ENCODE measurements at places on chromosomes 4 and X. TPM values are rescaled to one million over a fixed set of nuclear protein-coding genes. Genes with fewer than 3 reads are reported as not detected.

The GLRA3 gene
- not detected for total RNA-seq

The MGARP gene
- total RNA-seq: 0.22 TPM

The CXCL10 gene
- not detected for total RNA-seq

The NAP1L2 gene
- not detected for total RNA-seq

The CYTL1 gene
- total RNA-seq: not detected

The ETNPPL gene
- not detected for total RNA-seq

DNA sequence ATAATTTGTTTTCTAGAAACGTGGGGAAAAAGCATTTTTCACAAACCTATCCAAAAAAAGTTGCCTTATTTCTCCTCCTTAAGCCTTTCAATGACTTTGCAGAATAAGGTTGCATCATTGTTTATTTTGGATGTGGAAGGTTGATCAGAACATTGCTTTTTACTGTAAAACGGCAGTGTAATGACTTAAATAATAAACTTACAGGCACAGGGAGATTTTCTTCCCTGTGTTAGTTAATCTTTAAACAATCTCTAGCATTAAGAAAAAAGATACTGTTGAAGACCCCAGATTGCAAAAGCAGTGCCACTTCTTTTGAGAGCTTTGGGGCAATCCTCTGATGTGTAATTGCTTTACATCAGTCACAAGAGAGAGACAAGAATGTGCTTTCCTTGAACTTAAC is 153.4 kb downstream of the ARX start:
- H3K4me1 ChIP-seq: no peaks in the 10 kb centered on the region
- no peaks in the 10 kb centered on the region for H3K36me3 ChIP-seq
- no peak for DNase-seq
- H3K27ac ChIP-seq: no peak overlapping the region

- no peaks in the 10 kb centered on the region for H3K27me3 ChIP-seq
- H3K27ac ChIP-seq: no peak overlapping the region
- DNase-seq: no peak
These were observed 63.5 kb upstream of the ARHGAP36 start for GRCh38 chrX:130994671-130995070.

GRCh38 chr4:152935631-152936445 is at the start of gene FHDC1:
TSS of gene FHDC1 (plus strand) at chr4:152936323. CDS start at chr4:152943058, 6,735 bp downstream.
- peak; percentile 29 for DNase-seq
- H3K4me1 ChIP-seq: peaks cover 14% of the 10 kb centered on the region
- peak within 1 kb of the TSS; percentile 43 for H3K27ac ChIP-seq
- peaks cover 21% of the 10 kb centered on the region for H3K27me3 ChIP-seq

DNA sequence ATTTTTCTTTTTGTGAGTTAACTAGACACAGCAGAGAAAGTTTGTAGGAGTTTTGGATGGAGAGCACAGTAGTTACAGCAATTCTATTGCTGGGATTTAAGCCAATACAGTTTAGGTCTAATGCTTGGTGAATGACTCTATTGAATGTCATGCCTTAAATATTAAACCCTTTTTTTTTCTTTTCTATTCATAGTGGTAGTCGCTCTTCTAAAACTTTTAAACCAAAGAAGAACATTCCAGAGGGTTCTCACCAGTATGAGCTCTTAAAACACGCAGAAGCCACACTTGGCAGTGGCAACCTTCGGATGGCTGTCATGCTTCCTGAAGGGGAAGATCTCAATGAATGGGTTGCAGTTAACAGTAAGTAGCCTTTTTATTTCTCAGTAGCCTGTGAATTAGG is 34.8 kb upstream of the DCK start:
- H3K4me1 ChIP-seq: no peaks in the 10 kb centered on the region
- H3K27me3 ChIP-seq: no peaks in the 10 kb centered on the region
- no peaks in the 10 kb centered on the region for H3K36me3 ChIP-seq
- no peak overlapping the region for H3K27ac ChIP-seq

DNA sequence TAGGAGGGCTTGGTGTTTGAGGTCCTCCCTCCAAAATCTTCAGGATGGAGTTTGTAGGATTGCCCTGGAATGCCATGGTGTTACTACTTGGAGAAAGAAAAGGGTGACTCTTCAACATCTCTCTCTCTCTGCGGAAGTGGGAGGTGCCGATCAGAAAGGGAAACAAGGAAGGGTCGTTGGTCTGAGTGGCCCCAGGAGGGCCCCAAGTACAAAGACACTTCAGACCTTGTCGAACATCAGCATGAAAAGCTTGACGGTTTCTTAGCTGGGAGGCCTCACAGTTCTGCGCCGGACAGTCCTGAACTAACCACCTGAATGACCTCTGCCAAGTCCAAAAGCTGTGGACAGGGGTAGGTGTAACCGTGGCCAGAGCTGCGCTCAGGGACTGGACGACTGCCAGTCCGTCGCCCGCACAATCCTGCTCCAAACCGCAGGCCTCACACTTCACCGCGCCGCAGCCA is 646 bp upstream of the GSX2 start:
- H3K4me3 ChIP-seq: no peak overlapping the region
- no peaks in the 10 kb centered on the region for H3K36me3 ChIP-seq
- peaks cover 30% of the 10 kb centered on the region for H3K27me3 ChIP-seq
- H3K4me1 ChIP-seq: no peaks in the 10 kb centered on the region

DNA sequence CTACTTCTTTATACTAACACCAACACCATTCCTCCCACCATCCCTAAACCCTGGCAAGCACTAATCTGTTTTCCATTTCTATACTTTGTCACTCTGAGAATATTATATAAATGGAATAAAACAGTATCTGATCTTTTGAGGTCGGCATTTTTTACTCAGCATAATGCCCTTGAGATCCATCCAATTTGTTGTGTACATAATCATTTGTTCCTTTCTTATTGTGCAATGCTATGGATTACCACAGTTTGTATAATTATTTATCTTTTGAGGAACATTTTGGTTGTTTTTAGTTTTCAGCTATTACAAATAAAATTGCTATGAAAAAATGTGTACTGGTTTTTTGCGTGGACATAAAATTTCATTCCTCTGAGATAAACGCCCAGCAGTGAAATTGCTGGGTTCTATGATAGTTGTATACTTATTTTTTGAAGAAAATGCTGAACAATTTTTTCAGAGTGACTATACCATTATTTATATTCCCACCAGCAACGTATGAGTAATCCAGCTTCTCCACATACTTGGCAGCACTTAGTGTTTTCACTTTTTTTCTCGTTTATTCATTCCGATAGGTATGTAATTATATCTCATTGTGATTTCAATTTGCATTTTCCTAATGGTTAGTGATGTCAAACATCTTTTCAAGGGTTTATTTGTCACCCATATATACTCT is 154.3 kb upstream of the DCAF8L1 start:
- no peak for DNase-seq
- no peaks in the 10 kb centered on the region for H3K36me3 ChIP-seq
- no peaks in the 10 kb centered on the region for H3K4me1 ChIP-seq

GRCh38 chrX:115266300-115266699 is 23.2 kb upstream of the LUZP4 start:
- no peak overlapping the region for H3K4me3 ChIP-seq
- H3K36me3 ChIP-seq: no peaks in the 10 kb centered on the region
- H3K27me3 ChIP-seq: no peaks in the 10 kb centered on the region
- no peaks in the 10 kb centered on the region for H3K4me1 ChIP-seq

DNA sequence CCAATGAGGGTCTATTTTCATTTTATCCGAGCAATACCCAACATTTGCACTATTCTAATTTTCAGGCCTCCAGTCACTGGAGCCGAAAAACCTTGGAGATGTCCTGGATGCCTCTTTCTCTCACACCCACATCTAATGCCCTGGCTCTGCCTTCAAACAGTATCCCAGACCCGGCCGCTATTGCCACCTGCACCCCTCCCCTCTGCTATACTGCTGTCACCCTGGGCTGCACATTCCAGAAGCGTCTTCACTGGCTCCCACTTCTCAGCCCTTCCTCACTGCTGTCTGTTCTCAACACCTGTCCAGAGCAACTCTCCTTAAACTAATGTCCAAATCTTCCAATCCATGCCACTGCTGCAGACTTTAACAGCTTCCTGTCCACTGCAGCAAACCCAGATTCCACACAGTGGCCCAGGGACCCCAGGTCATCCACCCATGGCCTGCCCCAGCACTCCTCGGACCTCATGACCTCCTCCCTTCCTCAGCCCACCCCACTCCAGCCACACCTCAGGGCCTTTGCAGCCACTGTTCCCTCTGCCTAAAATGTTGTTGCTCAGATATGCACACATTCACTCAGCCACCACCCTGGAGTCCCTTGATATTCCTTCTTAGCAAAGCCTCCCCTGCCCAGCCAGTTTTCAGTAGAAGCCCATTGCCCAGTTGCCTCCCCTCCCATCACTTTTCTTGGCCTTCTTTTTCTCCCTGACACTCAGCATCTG is 30.5 kb upstream of the PPP2R2C start:
- H3K4me3 ChIP-seq: no peak overlapping the region
- H3K36me3 ChIP-seq: no peaks in the 10 kb centered on the region
- H3K27ac ChIP-seq: no peak overlapping the region
- H3K4me1 ChIP-seq: no peaks in the 10 kb centered on the region

DNA sequence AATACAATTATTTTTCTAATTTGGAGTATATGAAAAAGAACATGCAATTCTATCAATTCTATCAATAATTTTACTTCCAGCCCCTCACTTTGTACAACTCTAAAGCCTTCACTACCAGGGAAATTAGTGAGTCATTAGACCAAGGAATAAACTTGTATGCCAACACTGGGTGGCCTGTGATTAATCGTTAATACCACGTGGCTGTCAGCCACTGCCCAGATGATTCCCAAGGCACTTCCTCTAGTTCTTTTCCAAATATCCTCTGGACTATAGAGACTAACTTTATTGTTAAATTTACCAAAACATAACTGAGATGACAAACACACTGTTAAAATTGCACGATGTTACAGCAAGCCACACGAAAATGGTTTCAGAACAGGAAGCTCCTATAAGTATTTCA is 45.7 kb downstream of the MID1 start:
- peaks cover 64% of the 10 kb centered on the region for H3K4me1 ChIP-seq
- no peaks in the 10 kb centered on the region for H3K36me3 ChIP-seq
- DNase-seq: no peak
- H3K27me3 ChIP-seq: no peaks in the 10 kb centered on the region

- H3K27ac ChIP-seq: no peak overlapping the region
- no peaks in the 10 kb centered on the region for H3K4me1 ChIP-seq
- no peaks in the 10 kb centered on the region for H3K36me3 ChIP-seq
- H3K4me3 ChIP-seq: no peak overlapping the region
These were observed 197.3 kb upstream of the LNX1 start for GRCh38 chr4:53788621-53789020.

DNA sequence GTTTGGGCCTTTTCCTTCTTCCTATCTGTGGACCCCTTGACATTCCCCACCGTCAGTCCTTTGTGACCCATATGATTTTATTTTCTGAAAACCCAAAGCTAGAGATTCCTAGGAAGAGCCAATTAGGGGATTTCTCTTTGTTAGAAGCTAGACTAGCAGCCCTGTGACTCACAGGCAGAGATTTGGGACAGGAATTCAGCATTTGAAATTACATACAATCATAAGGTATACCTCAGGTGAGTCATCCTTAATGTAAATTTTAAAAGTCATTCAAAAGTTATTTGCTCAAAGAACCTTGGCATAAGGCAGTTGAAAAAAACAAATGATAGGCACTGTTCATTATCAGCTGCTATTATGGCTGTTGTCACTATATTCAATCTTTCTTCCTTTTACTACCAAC is 40.6 kb downstream of the USP26 start:
- H3K4me1 ChIP-seq: peaks cover 3% of the 10 kb centered on the region
- H3K27me3 ChIP-seq: no peaks in the 10 kb centered on the region
- H3K4me3 ChIP-seq: no peak overlapping the region
- DNase-seq: no peak
- no peak overlapping the region for H3K27ac ChIP-seq

GRCh38 chr4:174591243-174592021 is 69.1 kb upstream of the HPGD start:
- no peaks in the 10 kb centered on the region for H3K36me3 ChIP-seq
- no peak for DNase-seq
- no peaks in the 10 kb centered on the region for H3K27me3 ChIP-seq
- H3K4me3 ChIP-seq: no peak overlapping the region
- peaks cover 5% of the 10 kb centered on the region for H3K4me1 ChIP-seq

- no peaks in the 10 kb centered on the region for H3K36me3 ChIP-seq
- H3K4me1 ChIP-seq: peaks cover 3% of the 10 kb centered on the region
- H3K27me3 ChIP-seq: no peaks in the 10 kb centered on the region
These were observed 19.3 kb upstream of the CPE start for GRCh38 chr4:165359506-165359905.

- H3K27me3 ChIP-seq: no peaks in the 10 kb centered on the region
- H3K4me1 ChIP-seq: no peaks in the 10 kb centered on the region
- no peaks in the 10 kb centered on the region for H3K36me3 ChIP-seq
- H3K27ac ChIP-seq: no peak overlapping the region
These were observed 879.2 kb upstream of the IGFBP7 start for GRCh38 chr4:57989430-57989829.

- no peaks in the 10 kb centered on the region for H3K36me3 ChIP-seq
- no peaks in the 10 kb centered on the region for H3K27me3 ChIP-seq
- H3K4me3 ChIP-seq: peak overlapping the region; percentile 57
- DNase-seq: no peak
- peak overlapping the region; percentile 45 for H3K27ac ChIP-seq
- peaks cover 8% of the 10 kb centered on the region for H3K4me1 ChIP-seq
These were observed 538 bp downstream of the SCML2 start for GRCh38 chrX:18353931-18354368.

DNA sequence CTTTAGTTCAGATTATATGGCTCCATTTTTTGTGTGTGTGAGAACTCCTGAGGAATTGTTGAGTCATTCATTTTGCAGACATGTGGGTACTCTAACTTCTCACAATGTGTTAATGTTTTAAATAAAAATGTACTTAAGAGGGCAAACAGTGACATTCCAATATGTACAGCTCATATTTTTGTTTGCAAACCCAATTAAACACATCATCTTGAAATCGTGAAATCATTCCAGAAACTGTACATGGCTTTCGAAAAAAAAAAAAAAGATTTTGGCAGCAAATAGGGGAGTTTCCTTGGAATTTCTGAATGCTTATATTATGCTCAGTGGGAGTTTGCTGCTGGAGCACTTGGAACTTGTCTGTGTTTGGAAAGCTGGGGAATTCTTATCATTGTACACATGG is 85.0 kb downstream of the HPGD start:
- no peak for DNase-seq
- no peak overlapping the region for H3K4me3 ChIP-seq
- no peak overlapping the region for H3K27ac ChIP-seq
- H3K4me1 ChIP-seq: no peaks in the 10 kb centered on the region
- H3K27me3 ChIP-seq: no peaks in the 10 kb centered on the region
- no peaks in the 10 kb centered on the region for H3K36me3 ChIP-seq

GRCh38 chrX:109848461-109849050 is 115.5 kb upstream of the ACSL4 start:
- H3K4me1 ChIP-seq: no peaks in the 10 kb centered on the region
- H3K27me3 ChIP-seq: no peaks in the 10 kb centered on the region
- DNase-seq: no peak
- H3K36me3 ChIP-seq: no peaks in the 10 kb centered on the region

- no peak for DNase-seq
- H3K27me3 ChIP-seq: no peaks in the 10 kb centered on the region
- no peak overlapping the region for H3K4me3 ChIP-seq
- H3K36me3 ChIP-seq: no peaks in the 10 kb centered on the region
- no peaks in the 10 kb centered on the region for H3K4me1 ChIP-seq
These were observed 33.5 kb downstream of the GPAT3 start for GRCh38 chr4:83569429-83569828.

Measured in HCT116 (cell line).